GF-D8 (cell line): ENCODE measurements at places on chromosomes 5 and 9.

GRCh38 chr9:35028341-35028740 lies 38.8 kb downstream of the DNAJB5 start:
- DNase-seq = no peak

GRCh38 chr9:105141146-105141975 lies 103.1 kb upstream of the SLC44A1 start:
- DNase-seq = no peak

DNA sequence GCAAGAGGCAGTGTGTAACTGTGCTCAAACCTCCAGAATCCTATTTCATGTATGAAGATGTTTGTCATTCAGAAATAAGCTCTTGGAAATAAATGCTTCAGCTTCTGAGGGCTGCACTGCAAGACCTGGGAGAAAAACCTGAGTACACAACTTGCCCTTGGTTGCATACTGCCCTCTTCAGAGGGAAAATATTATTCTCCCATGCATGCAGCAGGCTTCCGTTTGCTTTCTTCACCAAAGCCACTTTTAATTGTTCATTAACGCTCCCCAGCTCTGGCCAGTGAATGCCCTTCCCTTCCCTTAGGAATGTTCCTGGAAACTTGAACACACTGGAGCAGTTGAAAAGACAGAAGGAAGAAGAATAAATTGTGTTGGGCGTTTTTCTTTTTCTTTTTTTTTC lies 2.5 kb upstream of the WHRN start:
- DNase-seq = no peak

DNA sequence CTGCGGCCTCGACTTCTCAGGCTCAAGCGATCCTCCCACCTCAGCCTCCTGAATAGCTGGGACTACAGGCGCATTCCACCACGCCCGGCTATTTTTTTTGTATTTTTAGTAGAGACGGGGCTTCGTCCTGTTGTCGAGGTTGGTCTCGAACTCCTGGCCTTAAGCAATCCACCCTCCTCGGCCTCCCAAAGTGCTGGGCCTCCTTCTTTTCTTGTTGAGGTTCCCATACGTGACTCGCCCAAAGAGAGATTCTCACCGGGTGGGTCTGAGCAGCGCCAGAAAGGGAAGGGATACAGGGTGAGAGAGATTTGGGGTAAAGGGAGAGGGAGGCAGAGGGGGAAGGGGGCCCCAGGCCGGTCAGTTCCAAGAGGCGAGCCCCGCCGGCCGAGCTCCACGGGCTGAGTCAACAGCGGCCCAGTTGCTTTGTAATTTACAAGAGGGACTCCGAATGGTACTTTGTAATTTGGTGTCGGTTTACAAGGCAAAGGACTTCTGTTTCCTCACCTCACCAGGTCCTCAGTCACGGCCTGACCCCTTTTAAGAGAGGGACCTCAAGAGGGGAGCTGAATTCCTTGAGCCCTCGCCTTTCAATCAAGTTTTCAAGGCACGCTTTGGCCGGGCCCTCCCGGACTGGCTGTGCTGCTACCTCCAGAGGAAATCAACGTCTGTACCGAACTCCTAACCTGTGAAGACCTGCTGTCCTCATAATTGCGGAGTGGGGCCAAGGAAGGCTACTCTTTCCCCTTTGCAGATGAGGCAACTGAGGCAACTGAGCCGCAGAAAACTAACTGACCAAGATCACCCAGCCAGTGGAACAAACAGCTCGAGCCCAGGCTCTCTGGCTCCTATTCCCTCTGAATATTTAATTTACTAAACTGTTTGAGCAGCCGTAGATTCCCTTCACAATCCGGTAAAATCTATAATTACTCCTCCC lies 3.3 kb upstream of the DMRT2 start:
- DNase-seq = no peak

GRCh38 chr9:12815888-12816287 lies 41.1 kb downstream of the LURAP1L start:
- no peak for DNase-seq
